ENCODE measurements at places on chromosomes 2 and 18.

GRCh38 chr2:84126530-84126929 is 332.6 kb downstream of the SUCLG1 start:
- DNase-seq = no peak

- no peak for DNase-seq
These were observed 1655.8 kb downstream of the SUCLG1 start for GRCh38 chr2:82803307-82803706.

DNA sequence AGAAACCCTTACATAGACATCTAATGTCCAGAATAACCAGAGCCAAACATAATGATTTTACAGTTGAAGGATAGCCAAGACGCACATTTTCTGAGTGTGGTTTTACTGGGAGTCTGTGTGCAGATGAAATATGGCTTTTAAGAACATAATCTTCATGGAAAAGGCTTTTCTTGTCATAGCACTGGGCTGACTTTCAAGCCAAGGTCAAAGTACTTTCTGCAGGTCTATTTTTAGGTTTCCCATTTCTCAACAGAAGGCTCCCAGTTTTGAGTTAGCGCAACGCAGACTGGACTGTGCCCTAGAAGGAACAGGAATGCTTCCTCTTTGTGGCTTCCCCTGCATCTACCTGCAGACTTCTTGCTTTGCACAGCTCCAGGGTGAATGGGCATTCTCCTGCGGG is 92.3 kb upstream of the UPP2 start:
- DNase-seq = no peak

GRCh38 chr2:102063941-102064678 is 72.3 kb downstream of the IL1R2 start:
- no peak for DNase-seq

- DNase-seq = no peak
These were observed 90.5 kb downstream of the ICOS start for GRCh38 chr2:204027091-204027490.

GRCh38 chr2:73072129-73072395 is 550 bp upstream of the SFXN5 start:
- no peak for DNase-seq

GRCh38 chr2:186887107-186888090 is 38.4 kb upstream of the ZSWIM2 start:
- no peak for DNase-seq

DNA sequence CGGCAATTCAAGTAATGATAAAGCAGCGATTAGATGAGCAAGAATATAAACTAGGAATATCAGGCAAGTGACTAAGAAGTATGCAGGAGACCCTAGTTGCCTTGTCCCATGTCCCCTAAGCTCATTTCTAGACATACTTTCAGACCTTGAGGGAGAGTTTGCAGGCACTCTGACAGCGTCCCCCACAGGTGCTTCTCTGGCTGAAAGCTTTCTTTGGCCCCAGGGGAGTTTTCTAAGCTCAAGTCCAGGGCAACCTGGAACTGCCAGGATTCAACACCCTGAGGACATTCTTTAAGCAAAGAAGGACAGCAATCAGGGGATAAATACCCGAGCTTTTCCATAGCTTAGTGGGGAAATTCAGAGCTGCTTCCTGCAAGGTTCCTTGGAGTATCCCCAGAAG is 308.1 kb upstream of the CHST9 start:
- no peak for DNase-seq

DNA sequence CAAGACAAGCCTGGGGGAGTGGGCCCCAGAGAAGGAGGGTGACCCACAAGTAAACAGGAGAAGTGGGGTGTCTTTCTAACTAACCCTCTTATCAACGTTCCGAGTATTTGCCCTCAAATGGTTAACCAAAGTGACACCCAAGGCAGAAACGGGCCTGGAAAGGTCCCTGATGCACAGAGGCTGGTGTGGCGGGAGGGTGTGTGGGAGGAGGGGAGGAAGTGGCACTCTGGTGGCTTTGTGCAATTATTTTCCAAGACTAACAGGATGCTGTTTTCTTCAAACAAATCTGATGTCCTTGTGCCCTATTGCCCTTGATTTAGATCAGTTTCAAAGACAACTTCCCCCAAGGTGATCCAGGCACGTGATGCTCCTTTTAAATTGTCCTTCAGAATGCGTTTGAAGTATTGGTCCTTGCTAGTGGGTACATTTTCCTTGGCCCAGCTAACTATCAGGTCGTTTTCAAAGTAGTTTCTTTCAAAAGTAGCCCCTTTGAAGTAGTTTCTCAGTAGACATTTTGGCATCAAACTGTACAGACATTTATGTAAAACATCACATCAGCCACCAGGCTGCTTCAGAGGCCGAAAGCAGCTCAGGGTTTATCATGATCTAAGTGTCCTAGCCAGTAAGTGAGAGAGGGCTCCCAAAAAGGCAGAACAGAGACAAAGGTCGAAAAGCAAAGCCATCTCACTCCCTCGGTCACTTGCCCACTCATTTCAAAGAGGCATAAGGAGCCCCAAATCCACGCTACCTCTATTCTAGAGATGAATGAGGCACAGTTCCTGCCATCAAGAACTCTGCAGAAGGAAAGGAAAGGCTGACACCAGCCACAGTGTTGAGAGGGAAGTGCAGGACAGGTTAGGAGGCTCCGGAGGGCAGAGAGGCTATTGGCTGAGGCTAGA is 371.1 kb upstream of the ID2 start:
- no peak for DNase-seq

- no peak for DNase-seq
These were observed 136.6 kb upstream of the ZC3H15 start for GRCh38 chr2:186349508-186349907.

- no peak for DNase-seq
These were observed 73.9 kb upstream of the TANC1 start for GRCh38 chr2:158894572-158894971.

- no peak for DNase-seq
These were observed 291.4 kb downstream of the CCDC85A start for GRCh38 chr2:56475191-56475590.

GRCh38 chr2:102522890-102523289 is 49.9 kb downstream of the SLC9A4 start:
- no peak for DNase-seq

- no peak for DNase-seq
These were observed 235.4 kb upstream of the FANCL start for GRCh38 chr2:58476556-58476955.

Measured in GM18507 (cell line).